Breast epithelium (tissue), 4 donors: ENCODE measurements at places on chromosomes 4 and X. TPM values are rescaled to one million over a fixed set of nuclear protein-coding genes. Genes with fewer than 3 reads are reported as not detected.

CPE gene
- 114 TPM for total RNA-seq

NUP62CL gene
- total RNA-seq = 1.3 TPM

DNA sequence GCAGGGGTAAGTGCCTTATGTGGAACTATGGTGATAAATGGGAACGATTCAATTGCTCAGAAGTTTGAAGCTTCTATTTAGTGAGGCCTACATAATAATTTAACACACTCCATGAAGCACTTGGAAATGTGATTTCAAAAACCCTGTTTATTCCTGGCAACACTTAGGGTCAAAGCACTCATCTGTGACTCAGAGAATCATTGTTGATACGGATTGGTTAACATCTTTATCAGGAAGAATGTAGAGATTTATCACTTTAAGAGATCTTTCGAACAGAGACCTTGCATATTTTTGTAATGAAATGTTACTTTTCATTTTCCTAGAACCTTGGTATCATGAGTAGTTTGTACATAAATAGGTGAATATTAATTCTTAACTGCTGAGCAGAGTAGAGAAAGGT lies 269.1 kb upstream of the SLIT2 start:
- DNase-seq = no peak

- no peak for DNase-seq
Measured at GRCh38 chr4:87426865-87427517, 4.6 kb downstream of the NUDT9 start.

DNA sequence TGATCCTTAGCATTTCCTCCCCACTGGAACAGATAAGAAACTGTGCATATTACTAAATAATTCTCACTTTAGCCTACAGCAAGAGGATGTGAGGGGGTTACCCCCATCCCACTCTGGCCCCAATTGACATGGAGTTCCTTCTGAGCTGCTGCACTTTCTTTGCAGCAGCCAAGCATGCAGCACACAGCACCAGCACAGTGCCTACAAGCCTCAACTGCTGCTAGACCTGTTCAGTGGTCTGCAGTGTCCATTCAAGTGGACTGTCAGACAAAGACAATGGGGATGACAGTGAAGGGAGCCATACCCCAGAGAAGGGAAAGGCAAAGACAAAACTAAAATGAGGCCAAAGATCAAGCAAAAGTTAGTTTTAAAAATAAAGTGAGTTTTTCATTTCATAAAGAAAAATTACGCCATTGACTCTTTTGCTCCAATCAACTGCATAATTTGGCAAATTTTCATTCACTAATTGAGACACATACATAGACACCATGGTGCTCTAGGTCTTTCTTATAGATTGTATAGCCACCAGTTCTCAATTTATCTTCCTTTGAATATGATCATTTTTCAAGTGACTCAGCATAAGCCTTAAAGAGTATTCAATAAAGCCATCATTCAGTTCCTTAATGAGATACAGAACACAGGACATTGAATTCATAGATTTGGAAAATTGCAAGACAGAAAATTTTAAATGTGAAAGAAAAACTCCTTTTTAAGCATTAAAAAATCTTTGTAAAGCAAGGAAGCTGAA lies 410.6 kb downstream of the HNRNPD start:
- DNase-seq = no peak

- DNase-seq = no peak
Measured at GRCh38 chr4:88158038-88158488, 376 bp downstream of the ABCG2 start.

GRCh38 chr4:5157791-5158770 lies 106.8 kb downstream of the STK32B start:
- DNase-seq = no peak
